Activated naive CD8-positive, alpha-beta T cell treated with anti-CD3 and anti-CD28 coated beads, Interleukin-2, amount 10 ng/mL, durations not matched to agents 7 days and 5 days (primary cell): ENCODE measurements at places on chromosomes 12 and 14. TPM values are rescaled to one million over a fixed set of nuclear protein-coding genes. Genes with fewer than 3 reads are reported as not detected.

Gene IL31
- total RNA-seq, result not detected

Gene KRR1
- total RNA-seq, result 59.1 TPM

Gene TTC6
- total RNA-seq, result not detected

Gene GNG2
- total RNA-seq, result 253 TPM

Gene KRT3
- not detected for total RNA-seq

Gene SEL1L
- 56.5 TPM for total RNA-seq

Gene VDR
- total RNA-seq, result 13.9 TPM

Gene RPL10L
- not detected for total RNA-seq

Gene ETFBKMT
- 1.1 TPM for total RNA-seq

Gene METTL25
- 12.5 TPM for total RNA-seq

Gene PTGDR
- total RNA-seq, result 2.6 TPM

GRCh38 chr12:17139931-17140330 is 534.0 kb upstream of the LMO3 start:
- DNase-seq, result no peak

DNA sequence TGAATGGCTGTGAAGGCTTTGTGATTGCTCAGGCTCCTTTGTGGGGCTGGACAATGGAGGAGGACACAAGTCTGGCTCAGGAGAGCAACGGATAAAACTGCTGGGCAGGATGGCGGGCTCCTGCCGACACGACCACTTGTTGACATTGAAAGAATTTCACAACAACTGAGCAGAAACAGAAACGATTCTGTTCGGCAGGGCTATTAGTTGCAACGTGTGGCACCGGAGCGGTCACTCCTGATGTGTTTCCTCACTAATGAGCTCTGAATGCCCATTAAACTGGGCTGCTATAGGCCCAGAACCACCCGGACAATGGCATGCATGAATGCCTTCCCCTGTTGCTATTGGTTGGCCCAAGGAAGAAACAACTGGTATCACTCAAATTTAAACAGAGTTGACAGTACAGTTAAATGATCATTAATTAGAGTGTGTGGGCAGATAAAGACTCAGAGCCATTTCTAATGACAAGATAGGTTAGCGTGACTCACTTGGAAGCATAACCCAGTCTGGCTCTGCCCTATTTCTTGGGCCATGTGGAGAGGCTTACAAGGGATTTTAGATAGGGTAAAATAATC is 142.9 kb downstream of the ASCL1 start:
- DNase-seq, result no peak

GRCh38 chr14:75249251-75249957 is 29.2 kb upstream of the FOS start:
- DNase-seq, result peak; percentile 75

- DNase-seq, result no peak
Measured at GRCh38 chr12:12774791-12775190, 10.7 kb upstream of the APOLD1 start.

GRCh38 chr12:78931466-78931990 is 67.0 kb downstream of the SYT1 start:
- no peak for DNase-seq

DNA sequence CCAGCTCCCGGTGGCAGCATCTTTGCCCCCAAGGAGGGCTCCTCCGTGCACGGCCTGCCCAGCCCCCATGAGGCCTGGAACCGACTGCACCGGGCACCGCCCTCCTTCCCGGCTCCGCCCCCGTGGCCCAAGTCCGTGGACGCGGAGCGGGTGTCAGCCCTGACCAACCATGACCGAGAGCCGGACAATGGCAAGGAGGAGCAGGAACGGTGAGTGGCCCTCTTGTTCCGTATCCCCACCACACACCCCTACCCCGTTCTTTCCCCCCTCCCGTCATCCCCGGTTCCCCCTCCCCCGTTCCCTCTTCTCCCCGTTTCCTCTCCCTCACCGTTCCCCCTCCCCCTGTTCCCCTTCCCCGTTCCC is 28.3 kb downstream of the LRCOL1 start:
- no peak for DNase-seq

GRCh38 chr12:96223411-96224218 is 29.4 kb downstream of the ELK3 start:
- DNase-seq, result no peak

GRCh38 chr14:104323551-104324175 is 185.3 kb downstream of the KIF26A start:
- no peak for DNase-seq

DNA sequence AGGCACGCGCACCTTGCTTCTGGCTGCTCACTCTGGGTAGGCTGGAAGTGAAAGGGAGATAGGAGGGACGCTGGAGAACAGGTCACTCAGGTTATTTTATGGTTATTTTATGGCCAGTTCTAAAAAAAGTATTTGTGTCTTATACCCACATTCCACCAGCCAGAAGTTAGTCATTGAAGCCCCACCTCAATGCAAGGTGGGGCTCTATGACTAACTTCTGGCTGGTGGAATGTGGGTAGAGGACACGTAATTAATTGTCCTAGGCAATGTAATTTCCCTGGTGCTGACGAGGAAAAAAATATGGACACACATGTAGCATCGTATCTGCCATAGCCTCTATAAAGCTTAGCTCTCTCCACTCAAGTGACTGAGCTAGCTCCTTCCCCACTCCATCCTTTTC is 104.9 kb downstream of the PDZRN4 start:
- DNase-seq, result no peak

DNA sequence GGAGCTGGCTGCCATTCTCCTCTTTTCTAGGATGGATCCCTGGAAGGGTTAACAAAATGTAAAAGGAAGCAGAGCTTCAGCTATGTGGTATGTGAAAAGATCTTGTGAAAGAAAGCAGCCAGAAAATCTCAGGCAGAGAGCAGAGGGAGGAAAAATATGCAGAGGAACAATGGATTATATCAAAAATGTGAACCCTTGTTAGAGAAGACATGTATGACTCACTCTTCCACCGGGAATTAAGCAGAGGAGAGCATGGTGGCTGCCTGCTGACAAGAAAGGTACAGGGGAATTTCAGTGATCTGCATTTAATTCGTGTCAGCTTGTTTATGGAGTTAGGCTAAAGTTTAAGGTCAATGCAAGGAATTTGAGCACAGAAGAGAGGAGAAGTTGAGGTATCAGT is 46.3 kb downstream of the KCNA1 start:
- DNase-seq, result no peak

DNA sequence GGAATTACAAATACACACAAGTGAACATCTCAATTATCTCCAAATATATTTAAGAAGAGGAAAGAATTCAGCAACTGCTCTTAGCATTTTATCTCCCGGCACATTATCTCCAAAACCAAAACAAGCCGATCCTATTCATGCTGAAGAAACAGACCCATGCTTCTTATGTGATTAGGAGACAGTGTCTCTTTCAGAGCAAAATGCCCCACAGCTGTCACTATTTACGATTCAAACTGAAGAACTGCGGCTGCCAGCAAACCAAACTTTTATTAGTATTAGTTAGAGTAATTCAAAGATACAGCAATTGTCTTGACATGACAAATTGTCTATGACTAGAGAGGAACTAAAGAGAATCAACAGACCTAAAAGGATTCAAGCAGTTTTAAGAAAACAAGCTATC is 79.4 kb downstream of the SETD3 start:
- no peak for DNase-seq

DNA sequence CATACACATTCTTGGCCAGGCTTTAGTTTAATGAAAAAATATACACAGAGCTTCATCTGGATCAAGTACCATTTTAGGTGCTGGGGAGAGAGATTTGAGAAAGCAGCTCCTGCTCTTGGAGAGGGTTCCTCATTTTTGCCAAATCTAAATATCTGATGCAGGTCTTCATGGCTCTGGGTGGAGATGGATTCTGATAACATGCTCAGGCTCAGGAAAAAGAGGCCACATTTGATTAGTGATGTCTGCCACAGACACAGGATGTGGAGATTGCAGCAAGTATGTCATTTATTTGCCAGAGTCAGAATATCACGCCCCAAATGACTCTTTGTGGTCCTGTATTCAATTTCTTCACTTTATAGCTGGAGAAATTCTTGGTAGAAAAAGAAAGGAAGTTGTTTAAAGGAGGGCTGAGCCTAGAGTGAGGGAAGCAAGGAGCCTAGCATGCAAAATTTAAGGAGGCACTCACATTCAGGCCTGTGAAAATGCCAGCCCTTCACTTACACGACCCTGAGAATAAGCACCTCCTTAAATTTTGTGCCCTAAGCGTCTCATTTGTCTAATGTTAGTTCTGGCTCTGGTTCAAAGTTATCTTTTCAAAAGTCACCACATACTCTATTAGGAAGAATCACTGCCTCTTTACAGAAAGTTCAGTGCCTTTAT is 492.9 kb upstream of the TBX3 start:
- no peak for DNase-seq

- DNase-seq, result no peak
Measured at GRCh38 chr14:89615421-89615820, 198.4 kb upstream of the FOXN3 start.

DNA sequence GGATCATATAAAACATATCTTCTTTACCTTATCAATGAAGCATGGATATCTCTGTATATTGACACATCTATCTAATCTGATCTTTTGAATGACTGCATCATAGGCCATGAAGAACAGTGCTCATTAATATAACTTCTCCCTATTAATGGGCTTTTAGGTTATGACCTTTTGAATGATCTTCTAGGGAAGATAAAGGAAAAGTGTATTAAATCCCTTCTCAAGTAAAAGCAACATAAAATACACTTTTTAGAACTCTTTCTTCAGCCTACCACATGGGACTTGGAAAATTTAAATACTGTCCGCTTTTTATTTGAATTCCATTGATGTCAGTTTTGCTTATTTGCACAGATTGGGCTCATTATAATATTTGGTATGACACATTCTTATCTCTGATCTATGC is 425.4 kb downstream of the MED13L start:
- no peak for DNase-seq

DNA sequence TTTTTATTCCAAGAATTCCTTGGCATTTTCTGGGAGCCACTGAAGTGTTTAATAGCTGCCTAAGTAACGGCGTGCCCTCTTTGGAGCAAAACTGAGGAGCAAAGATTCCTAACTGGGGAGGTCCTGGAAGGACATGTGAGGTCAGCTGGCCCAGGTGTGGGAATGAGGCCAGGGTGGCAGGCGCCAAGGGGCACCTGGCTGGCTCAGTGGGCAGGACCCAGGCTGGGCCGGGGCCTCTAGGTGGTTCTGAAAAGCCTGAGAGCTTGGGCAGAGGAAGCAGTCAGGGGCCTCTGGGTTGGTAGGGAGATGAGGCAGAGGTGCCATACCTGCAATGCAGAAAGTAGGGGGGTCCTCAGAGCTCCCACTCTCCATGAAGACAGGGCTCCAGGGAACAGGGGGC is 27.1 kb upstream of the DIO3 start:
- DNase-seq, result no peak

GRCh38 chr14:24815543-24815942 is 181.6 kb upstream of the GZMB start:
- DNase-seq, result no peak

DNA sequence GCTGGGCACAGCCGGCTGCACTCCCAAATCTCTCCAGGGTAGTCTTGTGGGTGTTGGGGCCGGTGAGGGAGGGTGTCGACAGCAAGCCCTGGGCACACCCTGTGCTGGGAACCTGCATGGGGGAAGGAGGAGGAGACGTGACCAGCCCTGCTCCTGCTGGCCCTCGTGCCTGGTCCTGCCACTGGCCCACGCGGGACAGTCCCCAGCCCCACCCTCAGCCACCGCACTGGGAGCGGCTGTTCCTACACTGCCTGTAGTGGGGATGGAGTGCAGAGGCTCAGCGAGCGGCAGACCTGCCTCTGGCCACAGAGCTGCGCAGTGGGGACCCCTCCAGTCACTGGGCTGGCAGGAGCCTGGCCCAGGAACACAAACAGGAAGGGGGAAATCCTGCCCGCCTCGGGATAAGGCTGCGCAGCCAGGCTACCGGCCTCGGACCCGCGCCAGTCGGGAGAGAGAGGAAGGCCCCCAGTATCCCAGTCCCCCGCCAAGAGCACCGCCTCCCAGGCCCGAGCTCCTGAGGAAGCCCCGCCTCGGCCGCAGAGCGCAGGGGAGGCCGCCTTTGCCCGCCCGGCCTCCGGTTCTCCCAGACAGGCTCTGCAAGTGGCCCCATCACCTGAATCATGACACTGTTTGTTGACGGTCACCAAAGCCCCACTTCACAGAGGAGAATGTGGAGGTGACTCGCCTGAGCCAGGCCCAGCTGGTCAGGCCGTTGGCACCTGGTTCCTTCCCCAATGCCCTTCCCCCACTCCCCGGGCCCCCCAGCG is 10.6 kb downstream of the AHNAK2 start:
- DNase-seq, result peak; percentile 56

DNA sequence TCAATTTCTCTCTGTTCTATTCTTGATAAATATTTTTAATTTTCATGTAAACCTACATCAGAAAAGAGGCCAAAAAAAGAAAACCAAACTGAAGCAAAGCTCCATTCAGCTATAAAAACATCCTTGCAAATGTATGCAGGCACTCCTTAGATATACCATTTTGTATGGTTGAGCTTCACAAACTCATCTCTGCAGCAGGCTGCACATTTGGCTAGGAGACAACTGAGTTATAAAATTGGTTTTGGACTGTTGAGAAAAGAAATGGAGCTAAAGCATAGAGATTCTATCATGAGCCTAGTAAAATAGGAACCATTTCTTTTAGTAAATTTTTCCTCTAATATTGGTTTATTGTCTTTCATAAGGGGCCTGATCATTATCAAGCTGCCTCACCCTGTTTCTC is 156.4 kb downstream of the SYT1 start:
- DNase-seq, result no peak

DNA sequence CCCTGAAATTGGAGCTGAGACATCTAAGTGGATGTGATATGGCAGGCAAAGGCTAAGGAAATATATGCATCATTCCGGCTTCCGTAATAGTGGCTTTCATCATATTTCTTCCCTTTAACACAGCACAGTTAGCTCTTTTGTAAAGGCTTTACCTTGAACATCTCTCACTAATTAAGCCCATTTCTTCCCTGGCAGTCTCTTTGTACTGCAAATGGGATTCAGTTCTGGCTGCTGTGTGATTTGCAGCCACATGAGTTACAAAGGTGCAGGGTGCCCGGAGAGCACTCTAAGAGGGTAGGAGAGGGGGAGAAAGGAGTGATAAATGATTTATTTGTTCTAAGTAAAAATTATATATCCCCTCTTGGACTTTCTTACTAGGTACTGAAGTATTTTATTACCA is 232.1 kb upstream of the CCDC196 start:
- DNase-seq, result no peak
